ENCODE measurements at places on chromosomes 1 and 21.

GRCh38 chr1:212364985-212365384 lies 49.7 kb downstream of the PACC1 start:
- no peak for DNase-seq

GRCh38 chr1:84347932-84348555 lies 46.5 kb downstream of the SAMD13 start:
- DNase-seq = no peak

GRCh38 chr1:55309786-55310504 lies 94.8 kb upstream of the USP24 start:
- no peak for DNase-seq

GRCh38 chr1:216047811-216048572 lies 375.3 kb downstream of the USH2A start:
- no peak for DNase-seq

- DNase-seq = no peak
Measured at GRCh38 chr1:151371370-151372057, 991 bp downstream of the SELENBP1 start.

DNA sequence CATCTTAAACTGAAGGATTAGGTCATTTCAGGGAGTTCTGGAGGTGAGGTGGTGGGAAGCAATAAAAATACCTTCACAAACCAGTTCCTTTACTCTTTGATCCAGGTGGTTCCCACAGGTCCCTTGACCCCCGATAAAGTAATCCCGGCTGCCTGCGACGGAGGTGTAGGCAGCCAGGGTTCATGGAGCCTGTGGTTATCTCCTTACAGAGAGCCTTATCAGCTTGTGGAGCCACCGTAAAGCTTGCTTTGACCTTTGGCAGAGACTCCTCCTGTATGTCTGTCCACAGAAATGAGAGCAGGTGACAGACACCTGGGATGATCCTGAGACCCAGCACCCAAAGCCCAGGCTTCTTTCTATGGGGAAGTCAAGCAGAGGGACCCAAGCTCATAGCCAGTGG lies 243.4 kb downstream of the KIF26B start:
- no peak for DNase-seq

GRCh38 chr1:46411601-46412341 lies 17.7 kb downstream of the FAAH start:
- peak; percentile 29 for DNase-seq

- no peak for DNase-seq
Measured at GRCh38 chr1:44628962-44629756, 45.1 kb downstream of the TMEM53 start.

- no peak for DNase-seq
Measured at GRCh38 chr1:196361112-196361714, 247.0 kb downstream of the KCNT2 start.

GRCh38 chr1:201422436-201423030 lies 1.0 kb upstream of the TNNI1 start:
- DNase-seq = no peak

GRCh38 chr1:61220536-61220935 lies 138.2 kb downstream of the NFIA start:
- no peak for DNase-seq

- DNase-seq = no peak
Measured at GRCh38 chr1:191857600-191857999, 300.7 kb upstream of the RGS18 start.

DNA sequence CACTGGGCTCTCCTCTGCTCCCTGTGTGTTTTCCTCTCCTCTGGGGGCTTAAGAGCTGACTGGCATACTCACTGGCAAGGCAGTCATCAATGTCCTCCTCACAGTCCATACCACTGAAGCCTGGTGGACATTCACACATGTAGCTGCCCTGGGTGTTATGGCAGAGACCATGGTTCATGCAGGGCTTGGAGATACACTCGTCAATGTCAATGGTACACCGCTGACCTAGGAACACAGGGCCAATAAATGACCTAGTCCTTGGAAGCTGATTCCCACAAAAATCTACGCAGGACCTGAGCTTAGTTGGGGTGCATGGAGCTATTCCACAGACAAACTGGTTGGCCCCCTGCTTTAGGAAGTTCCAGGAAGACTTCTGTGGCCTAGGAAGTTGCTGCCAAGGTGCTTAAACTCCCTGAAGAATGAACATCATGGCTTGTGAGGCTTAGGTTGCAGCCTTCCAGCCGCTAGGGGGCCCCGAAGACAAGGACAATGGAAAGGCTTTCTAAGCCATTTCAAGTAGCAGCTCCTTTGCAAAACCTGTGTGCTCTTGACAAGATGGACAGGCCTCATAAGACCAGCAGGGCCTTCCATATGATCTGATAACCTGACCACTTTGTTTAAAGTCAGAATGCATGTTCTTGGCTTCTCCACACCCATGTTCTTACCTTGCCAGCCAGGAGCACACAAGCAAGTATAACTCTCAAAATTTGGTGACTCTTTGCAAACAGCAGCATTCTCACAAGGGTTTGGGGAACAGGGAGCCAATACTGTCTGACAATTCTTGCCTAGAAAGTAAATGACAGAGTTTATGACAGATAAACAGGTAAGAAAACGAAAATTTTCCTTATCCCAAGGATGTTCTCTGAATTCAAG lies 52.3 kb upstream of the ADAM30 start:
- DNase-seq = peak; percentile 82

DNA sequence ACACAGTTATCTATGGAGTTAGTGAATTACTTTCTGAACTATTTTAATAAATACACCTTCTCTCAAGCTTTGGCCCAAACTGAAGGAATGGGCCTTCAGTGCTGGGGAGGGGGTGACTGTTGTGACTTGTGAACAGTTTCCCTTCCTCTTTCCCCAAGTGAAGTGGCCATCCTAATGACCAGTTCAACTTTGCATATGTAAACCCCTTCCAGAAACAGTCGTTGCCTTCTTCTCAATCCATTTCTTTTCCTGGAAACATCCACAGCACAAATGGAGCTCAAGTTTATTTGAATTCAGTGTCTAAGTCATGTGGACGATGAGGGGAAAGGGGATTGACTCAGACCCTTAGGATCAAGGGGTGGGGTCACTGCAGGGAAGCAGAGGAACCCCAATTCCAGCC lies 1.3 kb upstream of the INPP5B start:
- no peak for DNase-seq

- DNase-seq = no peak
Measured at GRCh38 chr21:41209016-41209619, 41.2 kb downstream of the BACE2 start.

DNA sequence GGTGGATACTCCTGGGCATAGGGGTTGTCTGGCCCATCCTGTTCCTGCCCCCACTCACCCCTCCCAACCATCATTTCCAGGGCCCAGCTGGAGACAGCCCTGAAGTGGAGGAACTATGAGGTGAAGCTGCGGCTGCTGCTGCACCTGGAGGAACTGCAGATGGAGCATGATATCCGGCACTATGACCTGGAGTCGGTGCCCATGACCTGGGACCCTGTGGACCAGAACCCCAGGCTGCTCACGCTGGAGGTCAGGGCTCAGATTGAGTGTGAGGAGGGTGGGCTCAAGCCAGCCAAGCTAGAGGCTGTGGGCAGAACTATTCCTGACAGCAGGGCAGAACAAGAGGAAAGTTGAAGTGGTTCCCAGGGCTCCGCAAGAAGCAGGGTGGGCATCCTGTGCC lies 14.2 kb downstream of the RHOC start:
- no peak for DNase-seq

- DNase-seq = no peak
Measured at GRCh38 chr1:110523011-110523410, 4.0 kb upstream of the KCNA10 start.

GRCh38 chr1:182584746-182585145 lies 4.3 kb downstream of the RNASEL start:
- no peak for DNase-seq

- no peak for DNase-seq
Measured at GRCh38 chr1:3139451-3139852, 70.4 kb downstream of the PRDM16 start.

DNA sequence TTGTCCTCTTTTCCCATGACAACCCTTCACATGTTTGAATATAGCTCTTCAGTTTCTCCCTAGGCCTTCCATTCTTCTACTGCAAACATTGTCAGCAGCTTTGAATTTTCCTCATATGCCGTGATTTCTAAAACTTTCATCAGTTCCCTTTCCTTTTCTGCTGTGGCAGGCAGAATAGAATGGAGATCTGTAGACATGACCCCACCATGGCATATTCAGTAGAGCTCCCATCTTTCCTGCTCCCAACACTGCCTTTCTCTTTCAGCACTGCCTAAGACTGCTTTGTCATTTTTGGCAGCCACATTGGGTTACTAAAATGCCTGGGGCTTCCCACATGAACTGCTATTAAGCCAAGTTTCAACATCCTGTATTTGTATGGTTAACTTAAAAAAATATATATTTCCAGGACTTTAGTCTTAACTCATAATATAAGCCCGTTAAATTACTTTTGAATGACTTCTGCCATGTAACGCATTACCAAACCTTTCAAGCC lies 60.9 kb downstream of the TBX19 start:
- no peak for DNase-seq

DNA sequence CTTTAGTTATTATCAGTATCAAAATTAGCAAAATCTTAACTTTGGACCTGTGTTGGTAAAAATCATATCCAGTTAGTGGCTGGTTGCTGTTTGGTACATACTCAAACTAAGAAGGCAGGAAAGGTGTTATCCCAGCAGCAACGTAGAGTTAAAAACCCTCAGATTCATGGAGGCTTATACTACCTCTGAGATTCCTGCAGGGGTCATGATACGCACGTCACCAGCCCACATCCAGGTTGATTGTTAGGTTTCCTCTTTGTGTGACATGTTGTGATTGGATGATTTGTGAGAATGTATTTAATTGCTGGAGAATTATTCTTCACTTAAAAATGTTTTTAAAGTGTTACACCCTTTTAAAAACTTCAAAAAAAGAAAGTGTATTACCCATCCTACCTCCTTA lies 423.3 kb upstream of the ADGRL2 start:
- no peak for DNase-seq

DNA sequence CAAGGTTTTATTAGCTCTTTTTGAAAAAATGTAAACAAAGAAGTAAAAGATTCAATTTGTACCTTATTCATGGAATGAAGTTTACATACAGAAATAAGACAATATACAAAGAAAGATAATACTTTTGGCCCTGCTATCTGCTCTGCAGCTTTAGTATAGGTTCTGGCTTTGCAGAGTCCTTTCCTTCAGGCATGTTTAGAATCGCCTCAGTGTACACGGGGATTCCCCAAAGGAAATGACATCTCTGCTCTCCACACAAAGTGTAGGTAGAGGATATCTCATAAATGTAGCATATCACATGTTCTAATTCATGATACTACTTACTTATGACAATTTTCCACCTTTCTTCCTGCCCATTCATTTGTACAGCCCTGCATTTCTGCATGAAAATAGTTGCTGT lies 222.6 kb upstream of the DPYD start:
- no peak for DNase-seq
